ENCODE measurements at places on chromosomes 2 and 18. TPM values are rescaled to one million over a fixed set of nuclear protein-coding genes. Genes with fewer than 3 reads are reported as not detected.

The SERPINB4 gene
- total RNA-seq: not detected

The NAT8 gene
- total RNA-seq: not detected

The DIS3L2 gene
- total RNA-seq: 45.1 TPM

The DLGAP1 gene
- total RNA-seq: 135 TPM

The SLC5A7 gene
- total RNA-seq: not detected

The IL36B gene
- total RNA-seq: not detected

The DTNB gene
- 20.5 TPM for total RNA-seq

The PID1 gene
- 1.5 TPM for total RNA-seq

The QPCT gene
- 2.2 TPM for total RNA-seq

DNA sequence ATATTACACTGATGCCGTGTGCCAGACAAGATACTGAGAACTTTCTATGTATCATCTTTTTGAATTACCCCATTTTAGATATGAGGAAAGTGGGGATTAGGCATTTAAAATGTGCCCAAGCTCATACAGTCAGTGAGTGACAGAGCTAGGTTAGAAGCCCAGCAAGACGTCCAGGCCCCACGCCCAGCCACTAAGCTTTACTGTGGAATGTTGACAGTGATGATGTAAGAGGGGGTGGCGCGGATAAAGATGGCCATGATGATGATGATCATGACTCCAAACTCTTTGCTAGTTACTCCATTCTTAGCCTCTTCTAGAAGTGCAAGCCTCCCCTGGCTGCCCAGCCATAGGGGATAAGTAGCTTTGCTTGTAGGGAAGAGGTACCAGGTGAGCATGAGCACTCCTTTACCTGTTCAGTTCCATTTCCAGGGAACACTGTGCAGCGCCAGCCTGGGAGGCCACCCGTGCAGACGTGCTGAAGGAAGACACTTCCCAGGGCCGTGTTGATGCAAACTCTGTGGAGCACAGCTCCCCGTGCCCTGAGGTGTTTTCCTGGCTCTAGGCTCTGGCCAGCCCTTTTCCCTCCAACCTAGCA is 65.5 kb downstream of the BCL2L11 start:
- DNase-seq: no peak

GRCh38 chr18:66582211-66582610 is 21.7 kb downstream of the CDH19 start:
- DNase-seq: peak; percentile 82

- no peak for DNase-seq
These were observed 27.2 kb downstream of the CDKL4 start for GRCh38 chr2:39216346-39217191.

DNA sequence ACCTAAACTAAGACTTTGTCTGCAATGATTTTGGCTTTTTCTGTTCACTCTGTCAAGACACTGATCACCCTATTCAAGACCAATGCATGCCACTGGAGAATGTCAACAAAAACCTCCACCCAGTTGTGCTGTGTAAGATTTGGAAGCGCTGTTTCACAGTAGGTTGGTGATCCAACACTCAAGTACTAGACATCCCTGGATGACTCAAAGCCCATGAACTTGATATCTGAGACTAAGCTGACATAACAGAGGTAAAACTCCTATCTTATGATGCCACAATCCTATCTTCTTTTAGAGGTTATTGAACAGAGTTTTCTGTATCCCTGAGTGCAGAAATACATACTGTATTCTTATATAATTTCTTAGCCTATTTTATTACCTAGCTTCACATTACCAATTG is 251.3 kb upstream of the ETAA1 start:
- DNase-seq: no peak

DNA sequence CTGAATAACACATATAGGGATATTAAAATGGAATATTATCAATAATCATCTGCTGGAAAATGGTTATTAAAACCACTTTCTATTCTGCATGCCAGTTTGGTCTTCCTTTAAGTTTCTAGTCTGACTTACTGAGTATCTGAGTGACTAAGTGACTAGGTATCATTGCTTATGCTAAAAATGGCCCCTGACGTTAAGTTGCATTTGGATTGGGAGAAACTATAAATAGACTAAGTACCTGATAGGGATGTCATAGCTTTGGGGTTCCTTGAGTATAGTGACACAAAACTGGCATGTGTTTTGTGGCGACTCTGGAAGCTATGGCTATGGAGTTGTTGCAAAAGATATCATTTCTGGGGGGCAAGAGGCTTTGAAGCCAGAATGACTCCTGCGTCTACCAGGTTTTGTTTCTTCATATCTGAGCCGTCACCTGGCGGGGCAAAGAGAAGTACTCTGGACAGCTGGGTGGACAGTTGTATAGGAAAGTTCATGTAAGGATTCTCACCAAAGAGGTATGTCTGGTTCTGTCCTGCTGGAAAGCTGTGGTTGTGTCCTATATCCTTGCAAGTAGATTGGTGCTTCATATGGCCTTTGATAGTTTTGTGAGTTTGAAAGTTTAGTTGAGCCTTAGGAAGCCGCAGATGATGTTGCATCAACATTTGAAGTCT is 17.9 kb downstream of the ITGAV start:
- DNase-seq: no peak

- no peak for DNase-seq
These were observed 92.0 kb downstream of the USP40 start for GRCh38 chr2:233474308-233475160.

DNA sequence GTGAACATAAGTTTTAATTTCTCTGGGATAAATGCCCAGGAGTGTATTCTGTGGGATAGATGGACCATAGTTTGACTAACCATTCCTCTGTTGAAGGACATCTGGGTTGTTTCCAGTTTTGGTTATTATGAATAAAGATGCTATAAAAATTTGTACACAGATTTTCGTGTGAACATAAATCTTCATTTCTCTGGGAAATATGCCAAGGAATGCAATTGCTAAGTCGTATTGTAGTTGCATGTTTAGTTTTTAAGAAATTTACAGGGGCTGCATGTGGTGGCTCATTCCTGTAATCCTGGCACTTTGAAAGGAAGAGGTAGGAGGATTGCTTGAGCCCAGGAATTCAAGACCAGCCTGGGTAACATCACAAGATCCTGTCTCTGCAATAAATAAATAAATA is 6.9 kb upstream of the SLC11A1 start:
- peak; percentile 52 for DNase-seq

GRCh38 chr2:112472547-112473263 is 9.3 kb upstream of the TTL start:
- no peak for DNase-seq

DNA sequence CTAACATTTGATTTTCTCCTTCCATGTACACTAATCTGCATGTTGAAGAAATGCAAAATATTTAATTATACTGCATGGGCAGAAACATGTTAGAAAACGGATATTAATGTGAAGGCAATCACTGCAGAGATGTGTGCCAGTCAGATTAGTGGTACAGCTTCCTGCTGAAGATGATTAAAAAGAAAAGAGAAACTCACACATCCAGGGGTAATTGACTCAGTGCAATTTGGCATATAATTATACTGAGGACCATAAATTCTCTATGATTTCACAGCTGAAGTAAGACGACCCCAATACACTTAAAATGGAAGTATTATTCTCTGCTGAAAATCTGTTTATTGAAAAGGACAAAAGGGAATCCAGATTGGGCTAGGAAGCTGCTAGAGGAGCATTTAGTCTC is 243.4 kb downstream of the TGIF1 start:
- DNase-seq: no peak

- no peak for DNase-seq
These were observed 258.3 kb upstream of the SALL3 start for GRCh38 chr18:78721238-78721875.

GRCh38 chr2:121220995-121221394 is 64.0 kb downstream of the TFCP2L1 start:
- DNase-seq: no peak

- no peak for DNase-seq
These were observed 323.9 kb downstream of the SLC8A1 start for GRCh38 chr2:40127890-40128557.

DNA sequence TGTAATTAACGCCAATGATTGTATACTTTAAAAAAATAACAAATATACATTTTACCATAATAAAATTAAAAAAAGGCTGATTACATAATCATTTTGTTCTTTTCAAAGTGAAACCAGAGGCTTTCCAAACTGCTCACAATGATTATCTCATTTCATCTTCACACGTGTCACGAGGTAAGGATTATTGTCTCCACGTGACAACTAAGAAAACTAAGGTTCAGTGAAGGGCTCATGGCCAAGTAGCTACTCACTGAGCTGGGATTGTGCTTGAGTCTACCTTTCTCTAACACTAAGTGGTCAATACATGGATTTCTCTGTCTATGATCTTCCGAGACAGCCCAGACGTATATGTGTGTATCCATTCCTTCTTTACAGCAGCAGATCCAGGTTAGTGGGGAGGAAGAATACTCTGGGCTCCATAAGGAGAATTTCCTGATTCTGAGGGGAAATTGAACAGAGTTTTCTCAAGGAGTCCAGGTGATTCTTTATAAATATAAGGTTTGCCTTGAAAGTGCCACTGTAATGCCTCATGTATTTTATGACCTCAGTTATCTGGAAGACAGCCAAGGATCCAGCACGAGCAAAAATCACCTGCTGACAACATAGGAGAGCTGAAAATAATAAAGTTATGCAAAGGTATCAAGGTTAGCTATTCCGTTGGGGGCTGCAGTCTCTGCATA is 25.6 kb upstream of the ACSL3 start:
- no peak for DNase-seq

- DNase-seq: no peak
These were observed 19.1 kb downstream of the MXD1 start for GRCh38 chr2:69933839-69934613.

DNA sequence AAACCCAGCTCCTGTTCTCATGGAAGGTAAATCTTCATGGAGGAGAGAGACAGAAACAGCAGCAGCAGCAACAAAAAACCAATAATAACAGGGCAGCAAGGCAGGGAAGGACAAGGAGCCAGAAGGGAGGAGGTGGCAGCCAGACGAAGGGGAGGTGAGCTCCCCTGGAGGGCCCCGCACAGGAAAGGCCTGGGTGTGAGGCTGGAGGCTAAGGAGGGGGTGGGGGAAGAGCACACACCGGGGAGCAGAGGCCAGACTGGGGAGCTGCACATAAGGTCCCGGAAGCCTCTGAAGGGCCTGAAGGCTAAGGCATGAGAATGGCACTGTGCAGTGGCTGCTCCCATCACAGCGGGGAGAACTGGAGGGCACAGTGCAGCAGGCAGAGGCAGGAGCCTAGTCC is 94.8 kb upstream of the SMAD7 start:
- DNase-seq: no peak

GRCh38 chr2:231336700-231337099 is 58.8 kb upstream of the B3GNT7 start:
- no peak for DNase-seq

DNA sequence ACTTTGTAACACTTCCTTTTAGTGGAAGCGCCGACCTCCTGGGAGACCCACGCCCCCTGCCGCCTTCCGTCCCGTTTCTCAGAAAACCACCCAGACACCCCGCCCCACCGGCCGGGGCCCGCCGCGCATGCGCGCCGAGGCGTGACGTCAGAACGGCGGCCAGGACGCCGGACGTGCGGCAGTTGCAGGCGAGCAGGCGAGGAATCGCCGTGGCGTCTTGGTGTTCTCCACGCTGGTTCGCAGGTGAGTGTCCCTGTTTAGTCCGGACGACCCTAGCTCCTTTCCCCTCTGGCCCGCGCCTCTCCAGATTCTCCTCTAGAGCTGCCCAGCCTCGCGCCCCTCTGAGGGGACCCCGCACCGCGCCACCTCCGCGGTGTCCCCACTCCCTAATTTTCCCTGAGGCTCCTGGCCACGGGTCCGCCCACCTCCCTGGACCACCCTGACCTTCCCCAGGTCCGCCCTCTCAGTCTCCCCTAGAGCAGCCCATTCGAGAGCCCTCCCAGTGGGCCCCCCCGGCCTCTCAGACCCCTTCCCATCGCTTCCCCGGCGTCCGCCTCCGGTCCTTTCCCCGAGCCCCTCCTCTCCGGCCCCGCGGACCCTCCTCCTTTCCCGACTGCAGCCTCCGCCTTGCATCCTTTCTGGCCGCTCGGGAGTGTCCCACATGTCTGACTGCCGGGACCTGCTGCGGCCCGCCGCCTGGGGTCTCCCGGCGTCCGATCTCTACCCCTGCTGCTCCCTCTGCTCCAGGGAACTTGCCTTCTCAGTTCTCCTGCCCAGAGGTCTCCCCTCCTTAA is at the start of gene PLEKHB2:
TSS of gene PLEKHB2 (plus strand) at position 181 of the 794 bp plus-strand sequence. CDS start 15,606 bp downstream, outside the sequence.
- peak; percentile 93 for DNase-seq

GRCh38 chr2:60379684-60380083 is 173.8 kb downstream of the BCL11A start:
- DNase-seq: no peak

DNA sequence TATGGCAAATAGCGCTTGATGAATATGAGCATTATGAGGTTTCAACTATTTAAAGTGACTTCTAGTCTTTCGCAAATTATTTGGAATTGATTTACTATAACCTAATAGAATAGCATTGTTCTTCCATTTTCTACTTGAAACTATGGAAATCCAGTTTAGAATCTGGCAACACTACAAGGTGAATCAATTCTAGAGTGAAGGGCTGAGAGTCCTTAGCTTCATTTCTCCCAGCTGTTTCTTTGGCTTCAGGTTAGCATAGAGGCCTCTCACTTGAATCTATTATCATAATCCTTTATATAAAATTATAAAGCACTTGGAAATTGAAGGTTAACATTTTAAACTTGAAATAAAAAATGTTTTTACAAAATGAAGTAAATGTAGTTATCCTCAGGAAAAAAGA is 318.8 kb downstream of the CCDC85A start:
- DNase-seq: no peak

GRCh38 chr2:70767699-70768589 is at the start of gene ADD2:
ADD2 (minus strand) TSS chr2:70768200; CDS start chr2:70706408, 61,792 bp downstream.
- peak; percentile 68 for DNase-seq

GRCh38 chr2:1736045-1736444 is 8.3 kb downstream of the PXDN start:
- DNase-seq: no peak

GRCh38 chr2:85468704-85469349 is 50.3 kb downstream of the SH2D6 start:
- DNase-seq: peak; percentile 51

DNA sequence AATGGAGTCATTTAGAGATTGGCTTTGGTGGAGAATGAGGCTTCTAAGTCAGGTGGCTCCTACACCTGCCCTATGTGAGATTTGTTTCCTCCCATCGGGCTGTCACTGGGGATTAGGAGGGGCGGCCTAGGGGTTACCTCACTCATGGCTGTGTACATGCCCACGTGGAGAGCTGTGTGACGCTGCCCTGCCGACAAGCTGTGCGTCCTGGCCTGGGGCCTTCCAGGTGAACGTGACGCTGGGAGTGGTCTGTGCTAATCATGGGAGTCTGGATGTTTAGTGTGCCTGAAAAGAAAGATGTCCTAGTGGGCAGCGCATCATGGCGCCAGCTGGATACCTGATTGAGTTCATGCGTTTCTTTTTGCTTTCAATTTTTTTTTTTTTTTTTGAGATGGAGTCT is 14.0 kb downstream of the ASB1 start:
- DNase-seq: no peak

GRCh38 chr2:102306125-102306524 is 5.2 kb upstream of the IL1RL1 start:
- DNase-seq: no peak

GRCh38 chr2:226742347-226742746 is 57.3 kb downstream of the IRS1 start:
- no peak for DNase-seq

Data from A673 (cell line).